ENCODE measurements at places on chromosomes 7 and 10. TPM values are rescaled to one million over a fixed set of nuclear protein-coding genes. Genes with fewer than 3 reads are reported as not detected.

DNA sequence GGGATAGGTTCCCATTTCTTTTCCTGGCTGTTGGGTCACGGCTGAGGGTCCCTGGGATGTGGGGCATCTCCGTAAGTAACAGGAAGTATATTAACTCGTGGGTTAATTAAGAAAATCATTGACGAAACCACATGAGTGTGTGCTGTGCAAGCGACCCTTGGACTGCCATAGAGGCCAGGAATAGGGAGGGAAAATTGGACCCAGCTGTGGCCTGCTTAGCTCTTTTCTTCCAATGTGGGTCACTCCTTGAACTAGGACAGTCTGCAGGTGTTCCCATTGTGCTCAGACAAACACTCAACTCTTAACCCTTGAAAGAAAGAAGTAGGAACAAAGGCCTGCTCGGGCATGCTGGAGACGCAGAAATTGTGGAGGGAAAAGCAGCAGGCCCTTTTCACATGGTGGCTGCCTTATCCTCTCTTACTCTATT is 25.6 kb upstream of the PLEKHA1 start:
- no peak for DNase-seq

- DNase-seq, result no peak
Measured at GRCh38 chr7:104677587-104677986, 336.4 kb upstream of the KMT2E start.

GRCh38 chr10:78774999-78775711 is 293.6 kb upstream of the ZMIZ1 start:
- peak; percentile 72 for DNase-seq

DNA sequence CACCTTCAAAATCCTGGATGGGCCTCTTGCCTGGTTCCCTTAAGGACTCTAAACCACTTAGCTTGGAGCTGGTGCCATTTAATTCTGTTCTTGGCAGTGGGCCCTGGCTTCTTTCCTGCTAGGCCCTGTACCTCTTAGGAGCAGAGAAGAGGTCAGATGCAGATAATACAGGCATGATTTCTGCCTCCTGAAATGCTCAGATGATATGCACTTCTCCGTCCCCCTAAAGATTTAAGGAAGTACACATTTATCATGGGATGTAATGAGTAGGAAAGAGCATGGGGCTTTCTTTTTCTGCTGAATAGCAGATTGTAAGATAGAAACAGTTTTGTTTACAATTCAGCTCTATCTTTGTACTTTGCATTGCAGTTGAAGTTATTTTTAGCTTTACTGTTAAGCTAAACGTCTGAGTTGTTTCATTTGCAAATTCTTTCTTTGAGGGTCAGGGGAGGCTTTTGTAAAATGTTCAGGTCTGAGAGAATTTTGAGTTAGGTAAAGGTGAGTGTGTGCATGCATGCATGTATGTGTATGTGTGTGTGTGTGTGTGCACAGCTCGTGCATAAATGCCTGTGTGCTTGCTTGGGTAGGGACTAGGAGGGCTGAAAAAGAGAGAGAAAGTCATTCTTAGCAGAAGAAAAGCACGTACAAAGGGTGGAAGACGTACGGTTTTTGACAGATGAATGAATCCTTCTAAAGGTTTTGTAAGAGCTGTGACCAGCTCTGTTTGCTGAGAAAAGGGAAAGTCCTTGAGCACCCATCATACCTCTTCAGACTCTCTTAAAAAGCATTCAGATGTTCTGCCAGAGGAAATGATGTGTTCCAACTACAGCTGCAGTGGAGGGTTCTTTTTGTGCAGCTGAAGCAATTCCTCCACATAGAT is 364.2 kb downstream of the AUTS2 start:
- DNase-seq, result no peak

- DNase-seq, result no peak
Measured at GRCh38 chr7:70695795-70696083, 436.2 kb upstream of the GALNT17 start.

DNA sequence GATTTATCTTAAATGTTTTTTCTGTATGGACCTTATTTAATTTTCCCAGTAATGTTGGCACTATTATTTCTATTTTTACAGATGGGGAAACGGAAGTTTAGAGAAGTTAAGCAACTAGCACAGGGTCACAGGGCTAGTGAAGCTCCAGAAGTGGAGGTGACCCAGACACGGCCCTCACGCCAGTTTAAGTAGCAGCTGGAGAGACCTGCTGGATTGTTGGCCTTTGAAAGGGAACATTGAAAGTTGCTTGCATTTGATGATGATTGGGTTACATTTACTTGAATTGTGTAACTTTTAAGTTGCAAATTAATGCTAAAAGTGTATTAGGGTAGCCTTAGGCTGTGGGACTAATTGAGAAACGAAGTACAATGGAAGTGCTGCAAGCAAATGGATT is 25.6 kb downstream of the CDK14 start:
- DNase-seq, result no peak

- no peak for DNase-seq
Measured at GRCh38 chr7:122225874-122226273, 78.7 kb downstream of the FEZF1 start.

DNA sequence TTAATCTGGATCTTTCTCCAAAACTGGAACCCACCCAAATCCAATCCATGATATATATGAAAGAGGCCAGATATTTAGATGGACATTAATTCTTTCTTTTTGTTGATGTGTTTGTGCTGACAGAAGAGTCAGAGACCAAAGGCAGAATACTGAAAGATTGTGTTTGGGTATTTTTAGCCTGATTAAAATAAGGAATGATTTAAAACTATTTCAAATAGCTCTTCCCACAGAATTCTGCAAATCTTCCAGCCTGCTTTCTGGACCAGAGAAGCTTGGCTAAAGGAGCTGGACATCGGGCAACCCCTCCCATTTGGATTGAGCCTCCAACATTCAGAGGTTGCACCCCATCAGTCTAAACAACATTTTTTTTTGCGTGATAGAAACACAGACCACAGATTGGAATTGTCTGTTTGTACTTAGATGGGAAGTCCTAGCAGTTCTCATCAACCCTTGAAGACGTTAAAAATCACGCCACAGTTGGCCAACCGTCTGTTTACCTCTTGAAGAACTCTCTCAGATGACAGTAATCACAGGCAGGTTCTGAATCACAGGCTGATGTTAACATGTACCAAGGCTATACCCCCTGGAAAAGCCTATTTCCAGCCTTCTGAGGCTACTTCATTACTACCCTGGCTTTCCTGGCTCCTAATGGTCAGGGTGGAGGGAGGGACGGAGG is 155.2 kb upstream of the NRP1 start:
- no peak for DNase-seq

FKBP6 gene
- total RNA-seq, result not detected

CALML5 gene
- total RNA-seq, result not detected

GIMAP5 gene
- 18.4 TPM for total RNA-seq

REPIN1 gene
- 54.0 TPM for total RNA-seq
